ENCODE measurements at places on chromosomes 2 and 18.

DNA sequence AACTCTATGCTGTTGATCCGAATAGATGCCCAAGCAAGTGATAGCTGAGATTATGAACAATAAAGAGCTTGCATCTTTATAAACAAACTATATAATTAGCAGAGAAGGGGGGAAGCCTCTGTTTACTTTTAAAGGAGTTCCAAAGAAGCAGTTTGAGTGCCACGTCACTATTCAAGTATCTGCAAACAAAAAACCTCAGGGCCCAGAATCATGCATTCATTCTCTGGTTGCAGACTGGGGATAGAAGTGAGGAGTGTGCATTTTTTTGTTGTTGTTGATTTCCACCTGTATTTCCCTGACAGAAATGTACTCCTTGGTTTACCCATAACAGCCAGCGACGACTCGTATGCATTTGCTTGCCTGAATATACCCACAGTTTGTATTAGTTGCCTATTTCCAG is 264.3 kb downstream of the PTGR3 start:
- DNase-seq: no peak

GRCh38 chr2:192735447-192735846 is 540.7 kb upstream of the TMEFF2 start:
- no peak for DNase-seq

DNA sequence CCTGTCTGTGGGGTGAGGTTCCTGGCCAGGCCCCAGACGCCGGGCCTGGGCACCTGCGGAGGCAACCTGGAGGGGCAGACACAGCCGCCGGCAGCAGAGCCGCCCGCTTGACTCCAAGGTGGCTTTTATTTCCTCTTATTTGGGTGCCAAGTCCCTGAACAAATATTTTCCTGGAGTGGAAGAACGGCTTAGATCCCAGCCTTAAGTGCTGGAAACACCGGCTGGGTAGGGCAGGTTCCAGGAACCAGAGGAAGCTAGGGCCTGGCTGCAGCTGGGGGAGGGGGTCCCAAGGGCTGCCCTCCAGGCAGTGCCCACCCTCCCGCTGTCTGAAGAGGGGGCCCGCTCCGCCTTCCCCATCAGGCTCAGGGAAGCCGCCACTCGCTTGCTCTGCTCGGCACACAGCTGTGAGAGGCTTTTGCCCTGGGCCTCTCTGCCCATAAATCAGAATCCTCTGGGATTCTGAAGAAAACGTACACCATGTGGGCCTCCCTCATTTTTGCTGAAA is 28.2 kb downstream of the SDC1 start:
- DNase-seq: no peak

DNA sequence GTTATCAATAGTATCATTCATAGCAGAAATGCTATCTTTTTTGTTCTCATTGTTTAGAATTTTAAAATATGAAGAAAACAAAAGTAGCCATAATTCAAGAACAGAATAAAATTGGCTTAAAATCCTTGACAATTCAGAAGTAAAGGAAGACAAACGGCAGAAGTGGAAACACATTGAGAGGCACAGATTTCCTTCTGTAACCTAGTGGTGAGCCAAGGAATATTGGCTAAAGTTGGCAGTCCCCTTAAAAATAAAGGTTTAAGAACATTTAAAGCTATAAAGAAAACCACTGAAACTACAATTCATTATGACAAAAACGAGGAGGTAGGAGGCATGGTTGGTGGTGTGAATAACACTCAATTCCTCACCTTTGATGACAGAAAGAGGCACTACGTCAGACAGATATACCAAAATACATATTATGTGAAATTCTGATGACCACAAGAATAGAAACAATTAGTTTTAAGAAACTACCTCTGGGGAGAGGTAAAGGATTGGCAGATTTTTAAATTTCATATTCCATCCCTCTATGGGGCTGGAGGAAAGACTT is 42.3 kb downstream of the SFT2D3 start:
- no peak for DNase-seq

- no peak for DNase-seq
Measured at GRCh38 chr2:52611759-52612158, 1155.8 kb upstream of the CHAC2 start.

- DNase-seq: no peak
Measured at GRCh38 chr2:150126143-150126740, 361.2 kb downstream of the RND3 start.

GRCh38 chr2:142874293-142874814 is 3.1 kb upstream of the KYNU start:
- no peak for DNase-seq
